ENCODE measurements at places on chromosomes 2 and 18. TPM values are rescaled to one million over a fixed set of nuclear protein-coding genes. Genes with fewer than 3 reads are reported as not detected.

Gene MGAT4A
- total RNA-seq, result 0.36 TPM

Gene UGT1A3
- not detected for total RNA-seq

Gene EMX1
- total RNA-seq, result not detected

Gene C2orf80
- total RNA-seq, result not detected

Gene TRIB2
- 79.6 TPM for total RNA-seq

All from osteoblast (primary cell).